ENCODE measurements at places on chromosomes 11 and 22.

GRCh38 chr11:96045622-96046456, 121.9 kb upstream of the MTMR2 start:
- no peak for DNase-seq

DNA sequence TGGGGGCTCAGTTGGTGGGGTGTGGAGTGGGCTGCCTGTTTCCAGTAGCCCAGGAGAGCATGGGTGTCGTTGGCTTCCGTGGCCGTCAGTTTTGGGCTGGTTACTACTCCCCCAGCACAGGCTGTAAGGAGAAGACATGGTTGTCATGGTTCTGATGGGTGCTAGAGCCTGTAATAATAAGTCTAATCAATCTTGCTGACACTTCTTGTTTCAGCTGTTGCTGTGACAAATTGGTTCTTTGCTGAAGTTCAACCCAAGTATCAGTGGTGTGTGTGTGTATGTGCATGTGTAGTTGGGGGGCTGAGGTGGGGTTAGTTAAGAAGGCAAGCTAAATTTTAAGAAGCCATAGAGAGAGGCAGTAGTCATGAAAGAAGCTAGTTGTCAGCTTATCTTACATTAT, 61.3 kb upstream of the DBX1 start:
- DNase-seq = no peak

DNA sequence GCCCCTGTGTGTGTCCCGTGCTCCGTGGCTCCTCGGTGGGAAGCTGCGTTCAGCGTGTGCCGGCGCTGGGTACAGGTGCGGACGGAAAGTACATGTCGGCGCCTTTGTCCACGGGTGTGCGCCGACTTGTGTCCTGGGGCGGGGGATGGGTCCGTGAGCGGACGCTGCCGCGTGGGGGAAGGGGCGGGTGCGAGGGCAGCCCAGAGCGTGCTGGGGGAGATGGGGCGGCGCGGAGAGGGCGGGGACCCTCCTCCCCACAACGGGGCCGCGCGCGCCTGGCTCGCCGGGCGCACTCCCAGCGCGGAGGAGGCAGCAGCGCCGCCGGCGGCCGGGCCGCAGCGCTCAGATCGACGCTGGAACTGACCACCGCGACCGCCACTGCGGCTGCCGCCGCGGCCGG, 33.6 kb upstream of the RELT start:
- DNase-seq = no peak

GRCh38 chr11:9887472-9887871, 223.6 kb downstream of the SWAP70 start:
- no peak for DNase-seq

DNA sequence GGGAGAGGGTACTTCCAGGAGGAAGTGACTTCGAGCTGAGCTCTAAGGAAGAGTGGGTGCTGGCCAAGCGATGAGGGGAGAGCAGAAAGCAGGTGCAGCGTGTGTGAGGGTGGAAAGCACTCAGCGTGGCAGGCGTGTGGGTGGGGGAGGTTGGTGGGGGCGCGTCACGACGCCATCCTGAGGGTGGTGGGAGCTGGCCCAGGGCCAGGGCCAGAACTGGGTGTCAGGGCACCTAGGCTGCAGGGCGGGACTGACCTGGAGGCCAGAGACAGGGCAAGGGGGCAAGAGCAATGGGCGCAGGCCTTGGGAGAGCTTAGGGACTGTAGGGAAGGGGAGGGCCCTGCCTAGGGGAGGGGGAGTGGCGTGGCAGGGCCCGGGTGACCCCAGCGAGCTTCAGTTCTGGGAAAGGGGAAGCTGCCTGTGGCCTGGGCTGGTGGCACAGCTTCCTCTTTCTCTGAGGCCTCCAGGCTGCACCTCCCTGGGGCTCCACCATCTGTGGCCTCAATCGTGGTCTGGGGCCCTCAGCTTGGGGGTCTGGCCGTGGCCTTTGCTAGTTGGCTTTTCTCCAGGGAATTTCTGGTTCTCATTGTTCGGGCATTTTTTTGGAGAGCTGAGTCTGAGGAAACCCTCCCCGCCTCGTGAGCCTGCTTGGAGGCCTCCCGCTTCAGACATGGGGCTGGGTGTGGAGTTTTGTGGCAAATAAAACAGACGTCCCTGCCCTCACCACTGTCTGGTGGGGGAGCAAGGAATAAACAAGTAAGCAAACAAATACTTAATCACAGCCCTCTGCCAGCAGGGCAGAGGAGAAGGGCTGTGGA, 8.9 kb downstream of the RELT start:
- no peak for DNase-seq

- DNase-seq = no peak
These were observed 2.9 kb upstream of the MTA2 start for GRCh38 chr11:62604460-62605120.

- DNase-seq = no peak
These were observed 160.5 kb upstream of the TTC12 start for GRCh38 chr11:113153847-113154246.

GRCh38 chr22:47176026-47176389, 413.6 kb downstream of the TBC1D22A start:
- no peak for DNase-seq

DNA sequence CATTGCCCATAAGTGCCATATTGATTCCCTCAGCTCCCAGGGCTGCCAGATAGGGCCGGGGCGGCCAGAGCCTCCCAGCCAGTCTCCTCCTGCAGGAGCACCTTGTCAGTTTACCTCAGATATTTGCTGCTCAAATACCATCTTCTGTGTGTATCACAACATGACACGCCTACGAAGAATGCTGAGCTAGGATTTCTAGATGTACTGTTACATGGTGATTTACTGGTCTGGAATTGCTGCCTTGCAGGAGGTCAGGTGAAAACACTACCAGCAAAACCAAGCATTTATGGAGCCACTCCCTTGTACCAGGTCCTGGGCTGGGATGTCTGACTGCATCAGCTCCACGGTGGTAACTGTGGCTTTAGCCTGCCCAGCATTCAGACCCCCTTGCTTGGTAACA, 11.8 kb downstream of the MICAL3 start:
- no peak for DNase-seq

- peak; percentile 46 for DNase-seq
These were observed 442 bp downstream of the PELI3 start for GRCh38 chr11:66467034-66467659.

GRCh38 chr11:100689141-100689540, 2.1 kb downstream of the ARHGAP42 start:
- DNase-seq = no peak

DNA sequence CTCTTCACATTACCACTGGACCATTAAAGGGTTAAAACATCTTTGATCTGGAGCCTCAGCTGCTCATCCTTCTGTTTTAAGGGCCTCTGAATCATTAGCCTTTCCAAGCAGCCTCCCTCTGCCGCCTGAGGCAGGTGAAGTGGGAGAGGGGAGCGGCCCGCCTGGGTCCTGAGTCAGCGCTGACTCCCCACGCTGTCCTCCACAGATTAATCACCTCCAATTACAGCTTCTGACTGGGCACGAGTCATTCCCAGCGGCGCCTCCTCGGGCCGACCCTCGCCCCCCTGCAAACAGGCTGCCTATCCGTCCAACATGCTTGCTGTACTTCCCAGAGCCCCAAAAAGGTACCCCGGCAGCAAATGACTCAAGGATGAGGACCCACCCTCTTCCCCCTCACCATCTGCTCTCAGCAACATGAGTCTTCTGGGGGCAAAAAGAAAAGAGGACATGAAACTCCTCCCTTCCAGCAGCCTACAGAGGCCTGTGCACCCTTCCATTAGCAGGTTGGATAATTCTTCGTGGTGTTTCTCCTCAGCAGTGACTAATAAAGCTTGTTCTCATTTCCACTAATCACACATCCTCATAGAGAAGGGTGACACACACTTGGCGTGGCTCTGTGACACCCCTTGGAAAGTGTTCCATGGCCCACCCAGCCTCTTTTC, 44.3 kb upstream of the JAM3 start:
- no peak for DNase-seq

DNA sequence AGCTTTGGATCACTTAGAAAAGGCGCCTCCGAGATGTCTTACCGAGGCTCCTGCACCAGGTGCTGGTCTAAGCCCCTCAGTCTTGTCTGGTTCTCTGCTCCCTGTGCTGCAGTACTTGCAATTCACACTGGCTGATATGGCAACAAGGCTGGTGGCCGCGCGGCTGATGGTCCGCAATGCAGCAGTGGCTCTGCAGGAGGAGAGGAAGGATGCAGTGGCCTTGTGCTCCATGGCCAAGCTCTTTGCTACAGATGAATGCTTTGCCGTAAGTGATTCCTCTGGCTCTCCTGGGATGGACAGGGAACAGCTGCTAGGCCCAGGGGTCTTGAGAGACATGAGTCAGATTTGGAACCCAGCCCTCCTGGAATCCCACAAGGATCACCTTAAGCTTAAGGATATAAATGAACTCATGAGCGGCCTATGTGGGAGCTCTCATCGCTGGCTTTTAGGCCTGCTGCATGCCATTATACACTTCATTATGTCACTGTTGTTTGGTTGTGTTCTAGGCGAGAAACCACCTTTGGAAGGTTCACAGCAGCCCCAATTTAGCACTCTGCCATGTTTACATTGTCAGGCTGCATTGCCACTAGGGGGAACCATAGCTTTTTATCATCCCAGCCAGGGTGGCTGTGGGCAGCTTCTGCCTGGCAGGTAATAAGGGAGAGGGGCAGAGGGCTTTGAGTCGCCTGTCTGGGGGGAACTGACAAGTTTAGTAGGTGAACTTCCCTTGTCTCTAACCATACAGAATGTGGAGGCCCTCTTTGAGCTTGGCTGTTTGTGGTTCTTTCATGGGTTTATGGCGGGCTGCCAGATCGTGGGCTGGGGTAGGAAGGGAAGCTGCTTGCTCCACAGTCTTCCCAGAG, 8.5 kb downstream of the ACAD8 start:
- peak; percentile 28 for DNase-seq

DNA sequence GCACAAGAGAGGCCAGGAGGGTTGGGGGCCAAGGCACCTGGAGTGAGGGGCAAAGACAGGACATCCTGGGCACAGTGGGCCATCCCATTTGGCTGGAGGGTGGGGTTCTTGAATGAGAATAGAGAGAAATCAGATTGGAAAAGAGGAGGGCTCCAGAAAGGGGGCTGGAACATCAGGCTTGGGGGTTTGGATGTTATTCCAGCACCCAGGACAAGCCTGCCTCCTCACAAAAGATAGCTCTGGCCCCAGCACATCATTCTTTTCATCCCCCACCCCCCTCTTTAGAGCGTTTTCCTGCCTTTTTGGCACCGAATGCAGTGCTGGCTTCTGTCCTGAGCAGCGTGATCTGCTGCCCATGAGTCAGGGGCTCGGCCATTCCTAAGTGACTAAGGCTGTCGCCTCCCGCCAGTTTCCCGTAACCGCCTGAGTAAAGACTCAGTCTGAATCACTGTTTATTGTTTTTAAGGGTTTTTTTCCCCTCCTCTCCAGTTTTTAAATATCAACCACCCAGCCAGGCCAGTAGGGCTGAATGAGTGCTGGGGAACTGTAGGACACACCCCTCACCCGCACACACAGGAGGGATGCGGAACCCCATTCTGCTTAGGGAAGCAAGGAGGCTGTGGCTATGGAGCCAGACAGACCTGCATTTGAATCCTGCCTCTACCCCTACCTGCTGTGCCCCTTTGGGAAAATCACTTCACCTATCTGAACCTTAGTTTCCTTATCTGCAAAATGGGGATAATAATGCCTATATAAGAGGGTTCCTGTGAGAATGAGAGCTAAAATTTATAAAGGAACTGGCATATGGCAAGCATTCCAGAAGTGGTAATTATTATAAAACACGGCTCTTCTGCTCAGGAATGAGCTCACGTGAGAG, 32.4 kb upstream of the NAV2 start:
- no peak for DNase-seq

DNA sequence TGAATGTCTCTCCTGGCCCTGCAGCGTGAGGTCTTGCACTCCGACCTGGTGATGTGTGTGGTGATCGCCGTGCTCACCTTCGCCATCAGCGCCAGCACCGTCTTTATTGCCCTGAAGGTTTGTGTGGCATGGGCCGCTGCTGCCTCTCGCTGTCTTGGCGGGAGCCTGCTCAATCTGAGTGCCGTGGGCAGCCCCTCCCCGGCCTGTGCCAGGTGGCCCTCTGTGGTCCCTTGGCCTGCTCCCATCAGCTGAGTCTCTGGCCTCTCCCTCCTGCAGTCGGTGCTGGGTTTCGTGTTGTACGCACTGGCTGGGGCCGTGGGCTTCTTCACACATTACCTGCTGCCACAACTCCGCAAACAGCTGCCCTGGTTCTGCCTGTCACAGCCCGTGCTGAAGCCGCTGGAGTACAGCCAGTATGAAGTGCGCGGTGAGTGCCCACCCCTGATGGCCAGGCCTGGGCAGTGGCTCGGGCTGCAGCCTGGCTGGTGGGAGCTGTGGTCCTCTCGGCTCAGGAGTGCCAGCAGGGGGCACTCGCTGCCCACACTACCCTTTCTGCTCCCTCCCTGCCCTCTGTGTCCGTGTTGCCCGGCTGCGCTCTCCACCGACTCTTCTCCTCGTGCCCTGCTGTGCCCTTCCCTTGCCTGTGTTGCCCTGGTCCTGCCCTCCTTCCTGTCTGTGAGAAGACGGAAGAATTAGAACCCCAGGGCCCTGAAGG, 10.2 kb downstream of the PCNX3 start:
- peak; percentile 55 for DNase-seq

DNA sequence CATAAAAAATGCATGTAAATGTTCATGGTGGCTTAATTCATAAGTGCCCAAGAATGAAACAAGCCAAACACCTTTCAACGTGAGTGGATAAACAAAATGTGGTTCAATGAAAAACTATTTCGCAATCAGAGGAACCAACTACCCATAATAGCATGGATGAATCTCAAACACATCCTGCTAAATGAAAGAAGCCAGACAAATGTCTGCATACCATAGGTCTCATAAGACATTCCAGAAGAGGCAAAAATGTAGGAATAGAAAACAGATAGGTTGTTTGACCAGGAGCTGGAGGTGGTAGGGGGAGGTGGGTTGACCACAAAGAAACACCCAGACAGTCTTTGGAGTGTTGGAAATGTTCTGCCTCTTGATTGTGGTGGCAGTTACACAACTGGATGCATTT, 13.2 kb upstream of the OSBPL5 start:
- DNase-seq = no peak

DNA sequence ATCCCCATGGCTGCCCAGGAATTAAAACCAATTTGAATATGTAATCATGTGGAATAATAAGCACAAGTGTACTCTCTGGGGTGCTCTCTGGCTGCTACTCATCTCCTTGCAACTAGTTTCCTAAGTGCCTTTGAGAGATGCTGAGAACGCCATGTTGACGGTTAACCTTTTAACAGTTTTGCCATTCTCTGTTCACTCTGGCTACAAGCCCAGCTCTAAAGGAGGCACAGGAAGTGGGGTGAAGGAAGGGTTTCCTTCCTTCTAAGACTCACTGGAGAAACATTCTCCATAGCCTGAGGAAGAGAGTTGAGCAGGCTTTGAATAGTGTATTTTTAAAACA, 122.0 kb upstream of the ZC3H12C start:
- DNase-seq = no peak

- peak; percentile 53 for DNase-seq
These were observed 56.1 kb downstream of the AMBRA1 start for GRCh38 chr11:46537537-46538295.

DNA sequence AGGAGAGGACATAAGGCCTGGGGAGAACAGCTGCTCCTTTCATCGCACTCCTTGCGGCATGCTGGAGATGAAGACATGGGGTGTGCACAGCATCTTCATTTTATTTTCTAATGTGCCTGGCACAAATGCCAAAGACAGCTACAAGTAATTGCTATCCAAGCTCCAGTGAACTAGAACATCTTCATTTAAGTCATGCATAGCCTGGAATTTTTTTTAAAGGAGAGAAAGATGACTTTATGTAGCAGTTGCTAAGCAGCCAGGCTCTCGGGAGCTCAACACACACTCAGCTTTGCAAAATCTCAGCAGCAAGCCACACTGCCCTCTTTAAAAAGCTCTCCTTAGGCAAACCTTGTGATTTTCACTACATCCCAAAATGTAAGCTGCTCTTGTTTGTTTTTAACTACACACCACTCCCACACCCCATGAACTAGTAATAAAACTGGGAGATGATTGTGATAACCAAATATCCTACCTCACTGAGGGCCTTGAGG, 164.5 kb upstream of the POU2AF2 start:
- DNase-seq = no peak

Data from activated CD4-positive, alpha-beta T cell treated with anti-CD3 and anti-CD28 coated beads, Interleukin-2, amount 50 U/mL, for 1 hour (primary cell).